ENCODE measurements at places on chromosomes 3 and 15.

GRCh38 chr15:90214553-90215196 is 13.5 kb downstream of the SEMA4B start:
- DNase-seq, result no peak

- DNase-seq, result no peak
These were observed 28.0 kb upstream of the DCUN1D1 start for GRCh38 chr3:183008303-183008702.

GRCh38 chr3:135965129-135965505 is 411 bp upstream of the PPP2R3A start:
- no peak for DNase-seq

- no peak for DNase-seq
These were observed 95.0 kb upstream of the SNRPA1 start for GRCh38 chr15:101390060-101390459.

DNA sequence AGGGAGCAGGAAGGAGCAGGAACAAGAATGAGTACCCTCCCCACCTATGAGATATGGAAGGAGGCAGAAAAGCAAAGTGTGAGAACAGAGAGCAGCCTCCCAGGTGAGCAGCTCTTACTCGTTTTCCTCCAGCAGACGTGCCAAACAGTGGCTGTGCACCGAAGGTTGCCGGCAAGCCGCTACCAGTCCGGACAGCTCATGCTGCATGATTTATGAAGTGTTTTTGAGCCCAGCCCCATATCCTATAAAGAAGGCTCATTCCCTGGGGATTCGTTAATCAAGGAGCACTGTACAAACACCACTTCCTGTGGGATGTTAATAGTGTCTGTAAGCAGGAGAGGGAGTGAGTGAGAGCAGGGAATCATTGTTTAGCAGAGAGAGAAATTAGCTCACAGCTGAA is 118.3 kb upstream of the FOXB1 start:
- DNase-seq, result no peak

DNA sequence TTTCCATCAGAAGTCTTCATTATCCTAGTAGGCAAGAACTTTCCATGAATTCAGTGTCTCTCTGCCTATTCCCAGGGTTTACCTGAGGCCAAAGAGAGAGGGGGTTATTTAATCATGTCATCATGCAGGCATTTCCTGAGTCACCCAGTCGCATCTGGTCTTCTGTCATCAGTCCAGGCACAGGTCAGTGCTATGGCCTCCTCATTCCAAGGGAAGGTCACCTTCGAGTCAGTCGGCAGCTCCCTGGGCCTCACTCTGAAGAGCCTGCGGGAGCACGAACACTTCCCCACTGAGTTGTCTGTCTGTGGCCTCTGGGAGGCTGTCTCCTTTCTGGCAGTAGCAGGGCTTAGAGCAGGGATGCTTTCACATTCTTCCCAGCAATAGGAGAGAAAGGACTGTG is 26.2 kb upstream of the LRTM1 start:
- DNase-seq, result no peak

DNA sequence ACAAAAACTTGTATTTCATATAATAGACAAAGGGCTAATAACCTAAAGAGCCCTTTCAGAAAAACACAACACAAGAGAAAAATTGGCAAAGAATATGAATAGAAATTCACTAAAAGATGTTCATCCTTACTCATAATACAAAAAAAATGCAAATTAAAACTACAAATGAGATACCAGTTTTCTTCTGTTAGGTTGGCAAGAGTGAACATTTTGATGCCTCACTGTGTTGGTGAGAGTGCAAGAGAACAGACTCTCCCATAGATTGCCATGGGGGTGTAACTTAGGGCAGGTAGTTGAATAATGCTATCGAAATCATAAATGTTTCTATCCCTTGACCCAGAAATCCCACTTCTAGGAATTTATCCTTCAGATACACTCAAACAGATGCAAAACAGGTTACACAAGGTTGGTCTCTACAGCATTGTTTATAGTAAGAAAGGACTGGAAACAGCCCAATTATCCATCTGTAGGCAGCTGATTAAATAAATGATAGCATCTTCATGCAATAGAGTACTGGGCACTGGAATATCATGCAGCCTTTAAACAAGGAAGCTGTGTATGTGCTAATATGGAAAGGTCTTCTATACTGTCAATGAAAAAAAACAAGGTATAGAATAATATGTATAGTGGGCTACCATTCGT is 146.3 kb downstream of the TLE3 start:
- no peak for DNase-seq

- no peak for DNase-seq
These were observed 137.6 kb downstream of the SRGAP3 start for GRCh38 chr3:9111866-9112265.

DNA sequence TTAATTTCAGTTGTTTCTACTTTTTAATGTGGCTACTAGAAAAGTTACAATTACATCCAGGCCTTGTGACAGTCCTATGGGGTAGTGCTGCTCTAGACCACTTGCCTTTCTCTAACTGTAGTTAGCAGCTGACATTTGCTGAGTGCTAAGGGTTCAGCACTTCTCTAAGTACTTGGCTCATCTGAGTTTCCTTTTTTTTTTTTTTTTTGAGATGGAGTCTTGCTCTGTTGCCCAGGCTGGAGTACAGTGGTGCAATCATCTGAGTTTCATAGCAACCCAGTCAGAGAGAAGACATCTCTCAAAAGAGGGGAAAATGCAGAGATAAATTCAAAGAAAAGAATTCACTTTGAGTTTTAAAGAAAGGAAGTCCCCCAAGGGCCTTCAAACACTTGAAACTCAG is 130.8 kb downstream of the MYLK start:
- no peak for DNase-seq

- DNase-seq, result no peak
These were observed 35.2 kb downstream of the BDH1 start for GRCh38 chr3:197520311-197521276.

GRCh38 chr3:157069406-157069805 is 90.5 kb downstream of the CCNL1 start:
- no peak for DNase-seq

DNA sequence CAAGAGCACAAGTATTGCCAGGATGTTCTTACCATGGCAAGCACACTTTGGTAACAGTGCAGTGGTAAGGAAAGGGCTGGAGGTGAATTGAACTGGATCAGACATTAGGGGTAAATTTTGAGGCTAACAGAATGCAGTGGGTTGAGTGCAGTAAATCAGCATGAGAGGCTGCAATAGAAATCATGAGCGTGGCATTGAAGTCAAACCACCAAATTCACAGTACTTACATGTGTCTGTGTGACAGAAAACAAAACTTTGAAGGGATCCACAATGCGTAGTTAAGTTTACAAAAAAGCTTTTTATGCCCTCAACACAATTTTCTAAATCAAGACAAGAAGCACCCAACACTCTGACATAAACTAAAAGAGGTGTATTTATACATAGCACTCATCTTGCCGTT is 428.0 kb upstream of the ARHGEF26 start:
- no peak for DNase-seq

DNA sequence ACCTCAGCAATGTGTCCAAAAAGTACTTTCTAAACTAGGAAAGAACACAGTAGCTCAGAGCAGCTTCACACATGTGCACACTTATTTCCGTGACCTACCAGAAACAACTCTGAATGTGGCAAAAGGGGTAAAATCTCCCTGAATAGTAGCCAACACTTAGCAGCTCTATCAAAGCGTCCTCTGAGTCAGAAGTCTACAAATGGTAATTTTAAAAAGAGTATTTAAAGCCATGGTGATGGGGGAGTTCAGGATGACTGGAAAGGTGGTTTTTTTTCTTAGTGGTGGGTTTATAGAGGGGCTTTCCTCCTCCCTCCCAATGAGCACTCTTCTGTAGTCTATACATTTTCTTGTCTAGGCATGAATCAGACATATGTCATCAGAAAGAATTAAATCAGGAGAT is 223.8 kb upstream of the PRICKLE2 start:
- DNase-seq, result no peak

GRCh38 chr15:67551207-67551743 is 8.8 kb downstream of the MAP2K5 start:
- no peak for DNase-seq

DNA sequence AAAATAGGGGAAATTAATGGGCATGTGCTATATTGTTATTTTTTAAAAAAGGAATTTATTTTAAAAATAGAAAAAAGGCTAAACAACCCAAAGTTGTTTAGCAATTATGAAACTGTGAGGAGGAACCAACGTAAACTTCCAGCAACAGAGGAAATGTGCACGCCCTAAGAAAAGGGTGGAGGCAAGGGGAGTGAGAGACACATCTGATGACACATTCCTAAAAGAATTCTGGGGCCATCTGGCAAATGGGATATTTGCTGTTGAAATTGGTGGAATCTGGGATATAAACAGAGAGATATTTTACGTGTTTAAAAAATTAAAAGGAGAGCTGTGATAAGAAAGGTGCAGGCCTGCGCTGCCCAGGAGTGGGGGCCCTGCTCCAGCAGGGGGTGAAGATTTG is 50.8 kb upstream of the MUC13 start:
- DNase-seq, result no peak

DNA sequence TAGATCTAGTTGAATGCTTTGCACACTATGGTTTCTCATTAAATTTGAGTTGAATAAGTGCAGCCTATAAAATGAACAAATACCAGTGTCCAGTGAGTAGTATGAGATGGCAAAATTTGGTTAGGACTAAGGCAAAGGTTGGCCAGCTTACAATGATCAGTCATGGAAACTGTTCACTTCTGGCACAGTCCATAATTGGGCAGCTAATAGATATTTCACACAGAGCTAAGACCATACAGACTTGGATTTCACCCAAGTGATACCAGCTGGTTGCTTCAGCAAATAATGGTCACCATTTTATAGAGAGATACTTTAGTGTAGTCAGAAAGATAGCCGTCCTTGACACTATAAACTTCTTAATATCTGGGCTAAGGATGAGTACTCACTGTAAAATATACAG is 15.7 kb downstream of the GAP43 start:
- no peak for DNase-seq

- peak; percentile 87 for DNase-seq
These were observed 8.5 kb downstream of the FAM107A start for GRCh38 chr3:58568572-58569286.

- no peak for DNase-seq
These were observed 39.6 kb upstream of the LAMP3 start for GRCh38 chr3:183202004-183202722.

- DNase-seq, result no peak
These were observed 6.6 kb upstream of the MNS1 start for GRCh38 chr15:56471440-56472069.

- no peak for DNase-seq
These were observed 190.4 kb downstream of the FOXP1 start for GRCh38 chr3:71393093-71393492.

GRCh38 chr3:159458010-159458409 is 530.6 kb upstream of the IL12A start:
- no peak for DNase-seq

All from activated CD8-positive, alpha-beta memory T cell treated with anti-CD3 and anti-CD28 coated beads for 48 hours (primary cell).